Glutamatergic neuron (in vitro differentiated cells): ENCODE measurements at places on chromosomes 1 and 21.

DNA sequence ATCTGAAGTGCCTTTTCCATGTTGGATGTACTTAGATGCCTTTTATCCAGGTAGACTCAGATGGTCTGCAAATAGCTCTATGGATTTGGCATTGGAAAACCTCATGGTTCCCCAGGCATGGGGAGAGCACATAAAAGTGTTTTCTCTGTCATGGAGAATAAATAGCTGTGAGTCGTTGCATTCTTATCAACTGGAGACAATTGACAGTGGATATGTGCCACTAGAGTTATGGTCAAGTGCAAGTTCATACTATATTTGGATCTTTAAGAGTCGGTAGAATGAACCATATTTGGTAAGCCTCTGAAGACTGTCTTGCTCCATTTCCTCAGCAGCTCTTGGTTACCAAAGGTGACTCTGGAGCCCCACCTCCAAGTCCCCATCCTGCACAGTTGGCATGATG lies 83.7 kb downstream of the ROR1 start:
- H3K4me3 ChIP-seq, result no peak overlapping the region
- DNase-seq, result no peak
- no peaks in the 10 kb centered on the region for H3K27me3 ChIP-seq
- H3K4me1 ChIP-seq, result peaks cover 7% of the 10 kb centered on the region

GRCh38 chr1:155012026-155012546 lies 9.5 kb downstream of the ZBTB7B start:
- H3K27ac ChIP-seq, result no peak overlapping the region
- H3K36me3 ChIP-seq, result no peaks in the 10 kb centered on the region
- no peaks in the 10 kb centered on the region for H3K27me3 ChIP-seq
- H3K4me1 ChIP-seq, result peaks cover 1% of the 10 kb centered on the region

GRCh38 chr1:62951428-62951827 lies 167.5 kb downstream of the ATG4C start:
- H3K27ac ChIP-seq, result no peak overlapping the region
- H3K4me3 ChIP-seq, result no peak overlapping the region
- no peak for DNase-seq

- peaks cover 3% of the 10 kb centered on the region for H3K27me3 ChIP-seq
- H3K4me3 ChIP-seq, result no peak overlapping the region
- peaks cover 5% of the 10 kb centered on the region for H3K36me3 ChIP-seq
- peak overlapping the region; percentile 22 for H3K27ac ChIP-seq
- no peaks in the 10 kb centered on the region for H3K4me1 ChIP-seq
- no peak for DNase-seq
Observed at GRCh38 chr1:167054531-167054930, 35.6 kb downstream of the GPA33 start.

DNA sequence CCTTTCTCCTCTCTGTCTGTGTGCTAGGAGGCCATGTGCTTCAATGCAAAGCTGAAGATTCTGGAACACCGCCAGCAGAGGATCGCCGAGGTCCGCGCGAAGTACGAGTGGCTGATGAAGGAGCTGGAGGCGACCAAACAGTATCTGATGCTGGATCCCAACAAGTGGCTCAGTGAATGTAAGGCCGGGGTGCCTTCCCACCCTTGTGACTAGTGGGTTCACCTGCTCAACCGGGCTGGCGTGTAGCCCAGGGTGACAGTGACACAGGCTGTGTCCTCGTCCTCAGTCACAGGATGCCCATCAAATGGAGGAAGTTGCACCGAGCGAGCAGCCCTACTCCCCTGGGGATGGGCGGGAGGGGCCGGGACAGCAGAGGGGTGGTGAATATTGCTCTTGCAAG lies 544.1 kb downstream of the KIF26B start:
- H3K27ac ChIP-seq, result no peak overlapping the region
- no peak for DNase-seq
- no peak overlapping the region for H3K4me3 ChIP-seq
- H3K36me3 ChIP-seq, result no peaks in the 10 kb centered on the region
- peaks cover 2% of the 10 kb centered on the region for H3K27me3 ChIP-seq

- no peak overlapping the region for H3K27ac ChIP-seq
- H3K27me3 ChIP-seq, result no peaks in the 10 kb centered on the region
- no peaks in the 10 kb centered on the region for H3K36me3 ChIP-seq
- no peak for DNase-seq
- no peak overlapping the region for H3K4me3 ChIP-seq
Observed at GRCh38 chr1:212549503-212550017, 59.0 kb upstream of the ATF3 start.

DNA sequence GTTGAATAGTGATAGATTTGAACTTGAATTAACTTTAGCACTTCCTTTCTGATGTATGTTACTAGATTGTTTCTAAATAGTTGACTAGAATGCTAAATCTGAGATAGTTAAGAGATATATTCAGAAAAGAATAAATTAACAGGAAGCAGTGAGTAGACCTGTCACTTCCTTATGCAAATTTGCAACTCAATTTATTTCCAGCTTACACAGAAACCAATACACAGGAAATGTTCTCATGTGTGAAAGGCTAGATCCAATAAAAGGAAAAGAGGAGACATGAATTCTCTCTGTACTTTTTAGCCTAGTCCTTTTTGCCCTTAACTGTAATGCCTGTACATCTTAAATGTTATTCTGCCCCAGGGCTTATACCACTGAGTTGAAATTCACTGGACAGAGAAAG lies 522.3 kb downstream of the COL11A1 start:
- peaks cover 28% of the 10 kb centered on the region for H3K4me1 ChIP-seq
- no peak overlapping the region for H3K4me3 ChIP-seq
- no peaks in the 10 kb centered on the region for H3K36me3 ChIP-seq
- H3K27me3 ChIP-seq, result peaks cover 3% of the 10 kb centered on the region

DNA sequence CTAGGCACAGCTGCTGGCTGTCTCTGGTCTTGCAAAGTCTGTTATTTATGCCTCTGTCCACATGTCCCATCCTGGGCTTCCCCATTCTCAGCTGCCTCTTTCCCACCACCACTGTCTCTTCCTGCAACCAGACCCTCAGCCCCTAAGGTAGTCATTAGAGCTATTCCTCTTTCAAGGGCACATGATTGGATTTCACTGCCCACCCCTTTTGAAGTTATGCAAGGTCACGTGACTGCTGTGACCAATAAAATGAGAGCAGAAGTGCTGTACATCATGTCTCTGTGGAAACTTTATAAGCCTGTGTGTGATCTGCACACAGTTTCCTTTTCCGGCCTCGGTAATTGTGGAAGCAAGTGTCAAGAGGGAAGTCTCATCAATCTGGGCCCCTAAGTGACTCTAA lies 136.6 kb upstream of the HMGB4 start:
- H3K27me3 ChIP-seq, result no peaks in the 10 kb centered on the region
- DNase-seq, result no peak
- no peak overlapping the region for H3K27ac ChIP-seq
- H3K4me3 ChIP-seq, result no peak overlapping the region

GRCh38 chr21:32328595-32328994 lies 29.9 kb downstream of the MRAP start:
- H3K4me1 ChIP-seq, result peaks cover 25% of the 10 kb centered on the region
- H3K4me3 ChIP-seq, result no peak overlapping the region
- peaks cover 21% of the 10 kb centered on the region for H3K36me3 ChIP-seq
- no peaks in the 10 kb centered on the region for H3K27me3 ChIP-seq
- no peak overlapping the region for H3K27ac ChIP-seq

DNA sequence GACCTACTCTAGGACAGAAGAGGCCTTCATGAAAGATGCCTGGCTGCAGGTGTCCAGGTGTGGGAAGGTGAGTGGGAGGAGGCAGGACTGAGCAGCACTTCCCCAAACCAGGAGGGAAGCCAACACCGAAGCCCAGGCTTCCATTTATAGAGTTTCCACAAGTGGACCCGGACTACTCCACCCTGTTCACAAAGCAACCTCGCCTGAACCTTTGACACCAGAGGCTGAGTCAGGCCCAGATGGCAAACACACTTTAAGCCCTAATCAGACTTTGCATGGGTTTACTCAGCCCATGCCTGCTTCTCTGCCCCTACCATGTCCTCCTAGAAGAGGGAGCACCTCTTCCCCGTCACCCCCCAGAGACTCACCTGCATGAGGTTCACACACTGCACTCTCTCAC lies 14.0 kb downstream of the PRR9 start:
- H3K27ac ChIP-seq, result no peak overlapping the region
- H3K4me3 ChIP-seq, result no peak overlapping the region
- DNase-seq, result no peak
- no peaks in the 10 kb centered on the region for H3K4me1 ChIP-seq

- no peaks in the 10 kb centered on the region for H3K4me1 ChIP-seq
- no peak for DNase-seq
- no peak overlapping the region for H3K27ac ChIP-seq
- H3K36me3 ChIP-seq, result peaks cover 9% of the 10 kb centered on the region
- peaks cover 7% of the 10 kb centered on the region for H3K27me3 ChIP-seq
Observed at GRCh38 chr1:22332795-22333499, 118.7 kb upstream of the ZBTB40 start.

GRCh38 chr1:178740924-178741323 lies 15.9 kb downstream of the RALGPS2 start:
- peaks cover 19% of the 10 kb centered on the region for H3K36me3 ChIP-seq
- H3K4me3 ChIP-seq, result no peak overlapping the region
- no peak overlapping the region for H3K27ac ChIP-seq
- DNase-seq, result no peak
- H3K27me3 ChIP-seq, result no peaks in the 10 kb centered on the region
- peaks cover 4% of the 10 kb centered on the region for H3K4me1 ChIP-seq

- H3K27me3 ChIP-seq, result peaks cover 9% of the 10 kb centered on the region
- DNase-seq, result no peak
- no peak overlapping the region for H3K27ac ChIP-seq
- H3K4me3 ChIP-seq, result no peak overlapping the region
- peaks cover 4% of the 10 kb centered on the region for H3K4me1 ChIP-seq
Observed at GRCh38 chr21:44822484-44823178, 4.8 kb upstream of the SUMO3 start.

DNA sequence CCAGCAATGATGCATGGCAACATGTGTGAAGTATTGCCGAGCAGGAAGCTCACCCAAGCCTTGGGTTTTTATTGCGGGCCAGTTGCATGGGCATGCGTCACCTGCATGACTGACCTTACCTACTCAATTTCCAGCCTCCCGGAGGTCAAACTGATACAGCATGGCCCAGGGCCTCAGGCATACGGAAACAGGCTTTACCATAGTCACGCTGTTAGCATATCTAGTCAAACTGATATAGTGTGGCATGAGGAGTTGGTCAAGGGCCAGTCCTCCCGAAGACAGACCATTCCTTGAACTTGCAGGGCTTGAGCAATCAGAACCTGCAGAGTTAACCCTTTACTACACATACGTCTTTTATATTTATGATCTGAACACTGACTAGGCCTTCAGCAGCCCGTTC lies 6.4 kb upstream of the DUSP12 start:
- no peak overlapping the region for H3K4me3 ChIP-seq
- H3K36me3 ChIP-seq, result no peaks in the 10 kb centered on the region
- H3K27me3 ChIP-seq, result peaks cover 5% of the 10 kb centered on the region
- no peak for DNase-seq

GRCh38 chr1:234303231-234303630 lies 70.0 kb upstream of the COA6 start:
- no peaks in the 10 kb centered on the region for H3K4me1 ChIP-seq
- DNase-seq, result no peak
- H3K27ac ChIP-seq, result no peak overlapping the region
- no peaks in the 10 kb centered on the region for H3K27me3 ChIP-seq
- H3K4me3 ChIP-seq, result no peak overlapping the region

DNA sequence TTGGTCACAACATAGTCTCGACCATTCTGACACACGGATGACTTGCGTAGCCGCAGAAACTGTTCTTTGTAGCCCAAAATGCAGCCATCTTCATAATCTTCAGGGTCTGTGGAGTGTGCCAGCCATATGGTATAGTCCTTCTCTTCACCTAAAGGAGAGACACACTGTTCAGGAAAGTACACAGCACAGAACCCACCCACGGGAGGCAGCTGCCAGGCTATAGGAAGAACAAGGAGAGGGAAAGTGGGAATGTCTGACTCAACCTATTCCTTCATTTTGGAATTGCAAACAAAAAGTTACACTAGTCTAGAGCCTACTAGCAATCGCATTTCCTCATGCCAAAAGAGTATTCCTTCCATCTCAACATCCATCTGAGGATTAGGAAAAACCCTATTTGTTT lies 16.2 kb upstream of the MYBPHL start:
- no peak overlapping the region for H3K4me3 ChIP-seq
- no peak for DNase-seq
- H3K27ac ChIP-seq, result no peak overlapping the region
- H3K4me1 ChIP-seq, result peaks cover 11% of the 10 kb centered on the region

DNA sequence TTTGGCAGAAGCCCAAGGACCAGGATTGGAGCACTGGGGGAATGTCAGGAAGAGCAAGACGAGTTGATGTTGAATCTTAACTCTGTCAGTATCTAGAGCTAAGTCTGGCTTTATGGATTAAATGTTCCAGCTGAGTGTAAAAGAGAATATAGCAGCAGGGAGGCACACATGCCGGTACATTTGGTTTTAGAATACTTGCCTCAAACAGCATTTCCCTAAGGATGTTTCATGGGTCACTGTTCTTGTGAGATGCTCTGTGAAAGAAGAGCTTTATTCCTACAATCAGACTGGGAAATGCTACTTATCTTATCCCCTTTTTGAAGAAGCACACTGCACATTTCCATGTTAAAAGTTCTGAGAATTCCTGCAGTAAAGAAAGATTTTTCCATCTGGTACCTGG lies 440.3 kb upstream of the B3GALT2 start:
- H3K27ac ChIP-seq, result no peak overlapping the region
- H3K36me3 ChIP-seq, result no peaks in the 10 kb centered on the region
- H3K4me1 ChIP-seq, result no peaks in the 10 kb centered on the region
- no peak for DNase-seq
- H3K4me3 ChIP-seq, result no peak overlapping the region

DNA sequence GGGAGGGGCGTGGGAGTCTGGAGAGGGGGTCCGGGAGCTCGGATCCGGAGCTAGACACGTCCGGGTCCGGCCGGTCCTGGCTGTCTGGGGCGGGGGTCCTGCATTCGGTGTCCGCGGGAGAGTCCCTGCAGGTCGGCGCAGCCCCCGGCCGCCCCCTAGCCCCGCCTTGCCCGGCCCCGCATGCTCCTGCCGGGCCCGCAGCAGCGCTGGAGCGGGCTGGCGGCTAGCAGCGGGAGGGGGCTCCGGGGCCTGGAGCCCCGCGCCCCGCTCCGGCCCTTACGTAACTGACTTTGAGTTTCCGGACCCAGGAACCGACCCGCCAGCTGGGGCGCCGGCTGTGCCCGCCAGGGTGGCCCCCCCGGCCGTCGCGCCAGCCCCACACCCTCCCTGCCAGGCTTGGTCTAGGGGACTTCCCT lies 26.9 kb upstream of the EPB41 start:
- DNase-seq, result peak; percentile 31
- peak overlapping the region; percentile 97 for H3K4me3 ChIP-seq
- peaks cover 10% of the 10 kb centered on the region for H3K27me3 ChIP-seq
- peaks cover 10% of the 10 kb centered on the region for H3K4me1 ChIP-seq
- H3K27ac ChIP-seq, result no peak overlapping the region

DNA sequence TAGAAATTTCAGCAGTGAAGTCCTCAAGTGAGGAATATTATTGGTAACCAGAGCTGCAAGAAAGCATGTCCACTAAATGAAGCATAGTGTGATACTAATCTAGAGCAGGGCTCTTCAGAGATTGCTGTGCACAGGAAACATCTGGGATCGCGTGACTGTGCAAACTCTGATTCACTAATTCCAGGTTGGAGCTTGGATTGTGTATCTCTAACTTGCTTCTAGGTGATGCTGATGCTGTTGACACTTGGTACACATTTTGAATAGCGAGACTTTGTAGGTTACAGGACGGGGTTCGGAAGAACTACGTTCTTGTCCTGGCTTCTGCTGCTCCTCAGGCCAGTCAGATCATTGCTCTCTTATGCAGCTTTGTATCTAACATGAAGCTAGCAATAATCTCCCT lies 66.5 kb downstream of the PRRX1 start:
- peaks cover 2% of the 10 kb centered on the region for H3K4me1 ChIP-seq
- no peak overlapping the region for H3K4me3 ChIP-seq
- no peaks in the 10 kb centered on the region for H3K36me3 ChIP-seq
- no peaks in the 10 kb centered on the region for H3K27me3 ChIP-seq
- DNase-seq, result no peak
